Tongue (tissue), 3 donors: ENCODE measurements at places on chromosomes 7 and 10. TPM values are rescaled to one million over a fixed set of nuclear protein-coding genes. Genes with fewer than 3 reads are reported as not detected.

Gene ST8SIA6
- 2.9 TPM for total RNA-seq

Gene GIMAP5
- 23.8 TPM for total RNA-seq

DNA sequence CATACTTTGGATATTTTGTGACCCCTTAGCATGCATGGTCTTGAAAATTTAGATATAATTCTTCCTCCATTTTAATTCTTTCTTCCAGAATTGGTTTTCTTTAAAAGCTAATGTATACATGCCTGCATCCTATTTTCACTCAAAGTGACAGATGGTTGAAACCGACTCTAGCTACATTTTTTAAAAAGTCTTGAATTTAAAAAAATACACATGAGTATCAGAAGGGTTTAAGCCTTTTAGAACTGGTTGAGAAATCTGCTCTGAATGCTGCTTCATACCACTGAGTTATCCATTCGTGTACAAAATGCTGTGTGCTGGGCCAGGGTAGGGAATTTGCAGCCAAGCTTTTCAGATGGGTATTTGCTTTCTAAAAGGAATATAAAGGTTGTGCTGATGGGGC is 16.5 kb downstream of the DYNC1I1 start:
- no peak for DNase-seq

- no peak for DNase-seq
Measured at GRCh38 chr7:151316896-151317295, 24.7 kb upstream of the NUB1 start.

- no peak for DNase-seq
Measured at GRCh38 chr7:134454277-134454676, 4.6 kb downstream of the AKR1B1 start.

DNA sequence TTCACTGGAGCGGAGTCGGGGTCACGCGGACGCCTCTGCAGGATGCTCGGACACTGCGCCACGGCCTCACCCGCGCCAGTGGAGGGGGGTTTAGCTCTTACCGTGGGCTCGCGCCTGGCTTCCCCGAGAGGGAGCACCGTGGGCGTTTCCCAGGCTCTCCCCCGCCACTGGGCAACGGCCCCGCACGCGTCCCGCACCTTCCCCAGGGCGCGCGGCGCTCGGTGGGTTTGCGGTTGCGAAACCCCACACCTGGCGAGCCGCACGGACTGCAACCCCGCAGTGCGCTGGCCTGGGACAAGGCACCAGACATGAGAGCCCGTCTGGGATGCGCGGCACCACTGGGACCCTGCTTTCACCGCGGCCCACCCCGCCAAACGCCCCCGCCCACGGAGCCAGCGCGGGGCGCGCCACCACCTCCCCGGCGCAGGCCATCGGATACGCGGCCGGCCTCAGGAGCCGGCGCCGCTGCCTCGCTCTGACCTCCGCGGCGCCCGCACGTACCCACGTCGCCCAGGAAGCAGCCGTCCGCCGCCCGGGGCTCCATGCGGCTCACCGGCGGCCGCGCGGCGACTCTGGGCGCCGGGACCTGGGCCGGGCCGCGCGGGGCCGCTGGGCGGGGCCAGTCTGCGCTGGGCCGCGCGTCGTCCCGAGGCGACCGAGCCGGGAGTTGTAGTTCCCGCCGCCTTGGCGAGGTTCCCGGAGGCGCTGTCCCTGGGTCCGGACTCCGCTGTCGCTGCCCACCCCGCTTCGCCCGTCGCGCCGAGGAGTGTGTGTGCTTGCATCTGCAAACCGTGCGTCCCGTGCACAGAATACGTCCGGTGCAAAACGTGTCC is at the start of gene ASB13:
TSS of gene ASB13 (minus strand) at position 588 of the 833 bp plus-strand sequence. CDS start at position 544, 44 bp downstream.
- DNase-seq = peak; percentile 83
